ENCODE measurements at places on chromosomes 2 and 18. TPM values are rescaled to one million over a fixed set of nuclear protein-coding genes. Genes with fewer than 3 reads are reported as not detected.

Gene ETAA1
- total RNA-seq = 5.2 TPM

Gene PLCD4
- total RNA-seq = 36.2 TPM

DNA sequence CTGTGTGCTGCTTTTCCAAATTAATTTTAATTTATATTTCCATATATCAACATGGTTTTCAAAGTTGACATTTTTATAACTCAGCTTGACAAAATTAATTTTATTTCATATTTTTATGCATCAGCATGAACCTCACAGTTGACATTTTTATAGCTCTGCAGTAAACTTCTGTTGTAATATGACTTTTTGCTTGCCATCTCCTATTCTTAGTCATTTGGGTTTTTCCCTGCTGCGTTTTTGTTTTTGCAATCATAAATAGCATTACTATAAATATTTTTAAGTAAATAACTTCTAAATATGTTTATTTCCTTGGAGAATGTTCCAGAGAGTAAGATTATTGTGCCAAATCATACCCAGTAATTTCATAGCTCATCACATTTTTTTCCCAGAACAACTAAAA lies 21.0 kb upstream of the L3MBTL4 start:
- no peaks in the 10 kb centered on the region for H3K4me1 ChIP-seq
- no peak overlapping the region for H3K4me3 ChIP-seq
- no peak for DNase-seq
- H3K36me3 ChIP-seq = no peaks in the 10 kb centered on the region
- no peaks in the 10 kb centered on the region for H3K27me3 ChIP-seq

GRCh38 chr2:105627534-105627933 lies 117.2 kb upstream of the NCK2 start:
- no peak overlapping the region for H3K27ac ChIP-seq
- H3K4me3 ChIP-seq = no peak overlapping the region
- H3K27me3 ChIP-seq = no peaks in the 10 kb centered on the region
- no peaks in the 10 kb centered on the region for H3K36me3 ChIP-seq
- DNase-seq = no peak
- no peaks in the 10 kb centered on the region for H3K4me1 ChIP-seq

DNA sequence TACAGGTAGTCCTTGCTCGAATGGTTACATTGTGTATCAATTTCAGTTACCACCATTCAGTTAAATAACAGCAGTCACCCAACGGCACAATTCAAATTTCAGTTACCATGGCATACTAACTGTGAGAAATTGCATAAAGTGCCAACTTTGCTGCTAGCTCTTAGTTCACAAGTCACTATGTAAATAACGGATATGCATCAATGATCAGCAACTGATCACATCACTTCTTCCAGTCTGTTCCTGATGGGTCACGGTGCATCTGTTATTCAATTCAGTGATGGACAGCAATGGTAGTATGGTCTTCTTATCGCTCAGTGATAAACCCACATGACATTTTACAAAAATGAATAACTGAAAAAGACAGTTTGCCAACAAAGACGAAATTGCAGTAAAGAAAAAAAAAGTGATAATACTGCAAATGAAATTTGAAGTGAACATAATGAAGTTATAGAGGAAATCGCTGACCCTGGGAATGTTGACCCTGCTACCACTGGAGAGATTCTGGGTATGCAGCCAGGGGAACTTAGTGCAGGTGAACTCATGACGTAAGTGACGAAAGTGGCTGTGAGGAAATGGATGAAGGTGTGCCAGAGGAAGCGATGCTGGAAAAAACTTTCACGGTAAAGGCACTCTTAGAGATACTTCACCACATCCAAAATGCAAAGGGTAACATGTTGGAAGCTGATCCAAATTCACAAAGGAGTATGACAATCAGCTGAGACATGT lies 25.9 kb upstream of the RAPGEF4 start:
- no peak for DNase-seq
- H3K27ac ChIP-seq = no peak overlapping the region
- no peaks in the 10 kb centered on the region for H3K4me1 ChIP-seq
- no peaks in the 10 kb centered on the region for H3K27me3 ChIP-seq
- H3K4me3 ChIP-seq = no peak overlapping the region

Gene RGPD4
- not detected for total RNA-seq

DNA sequence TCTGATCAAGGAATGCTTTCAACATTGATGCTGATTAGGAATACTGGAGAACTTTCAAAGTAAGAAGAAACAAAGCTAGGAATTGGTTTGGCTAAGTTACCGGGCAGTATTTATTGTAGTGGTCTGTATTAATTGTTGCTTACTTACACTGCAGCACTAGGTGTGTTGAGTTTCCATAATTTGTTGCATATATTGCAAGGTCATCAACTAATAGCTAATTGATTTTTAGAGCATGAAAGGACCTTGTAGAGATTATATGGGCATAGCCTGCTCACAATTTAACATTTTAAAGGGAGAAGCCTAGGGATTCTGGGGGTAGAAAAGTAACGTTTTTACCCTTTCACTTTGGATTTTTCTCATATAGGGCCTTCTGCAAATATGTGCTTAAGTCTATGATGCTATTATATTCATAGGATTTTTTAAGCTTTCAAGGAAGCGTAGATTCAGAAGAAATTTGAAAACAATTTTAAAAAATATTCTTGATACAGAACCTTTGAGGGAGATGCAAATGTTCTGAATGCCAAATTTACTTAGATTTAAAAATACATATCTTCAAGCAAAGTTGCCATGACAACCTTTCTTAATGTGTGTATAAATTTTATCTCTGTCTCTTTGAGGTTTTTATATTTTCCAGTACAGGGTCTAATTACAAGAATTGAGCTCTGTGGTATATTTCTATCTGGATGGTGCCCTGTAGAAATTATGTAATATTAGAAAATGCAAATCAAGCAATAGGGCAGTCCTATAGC lies 17.3 kb upstream of the ABI2 start:
- H3K27ac ChIP-seq = no peak overlapping the region
- H3K36me3 ChIP-seq = no peaks in the 10 kb centered on the region
- no peaks in the 10 kb centered on the region for H3K27me3 ChIP-seq
- DNase-seq = no peak
- no peak overlapping the region for H3K4me3 ChIP-seq

- no peak for DNase-seq
- H3K27ac ChIP-seq = no peak overlapping the region
- H3K27me3 ChIP-seq = no peaks in the 10 kb centered on the region
- no peak overlapping the region for H3K4me3 ChIP-seq
- H3K36me3 ChIP-seq = no peaks in the 10 kb centered on the region
Measured at GRCh38 chr18:67710639-67711038, 194.1 kb upstream of the DSEL start.

Gene RNF181
- 207 TPM for total RNA-seq

DNA sequence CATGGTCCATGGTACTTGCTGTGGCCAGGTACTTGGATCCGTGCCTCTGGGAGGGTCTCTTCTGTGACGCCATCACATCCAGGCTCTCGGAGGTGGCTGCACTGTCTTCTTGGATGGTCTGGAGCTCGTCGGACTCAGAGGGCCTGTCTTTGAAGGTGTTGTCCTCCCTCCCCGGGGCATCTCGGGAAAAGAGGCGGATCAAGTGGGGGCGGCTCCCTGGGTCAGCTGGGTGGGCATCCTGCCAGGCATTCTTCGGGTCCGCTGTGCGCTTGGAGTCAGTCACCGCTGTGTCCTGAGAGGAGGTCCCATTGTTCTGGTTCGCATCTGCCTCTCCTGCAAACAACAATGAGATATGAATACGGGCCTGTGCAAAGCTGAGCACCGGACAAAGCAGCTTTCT lies 115.6 kb downstream of the MBP start:
- H3K4me3 ChIP-seq = no peak overlapping the region
- H3K27me3 ChIP-seq = no peaks in the 10 kb centered on the region
- no peaks in the 10 kb centered on the region for H3K36me3 ChIP-seq
- peak overlapping the region; percentile 95 for H3K27ac ChIP-seq
- H3K4me1 ChIP-seq = peaks cover 37% of the 10 kb centered on the region

Gene RIT2
- total RNA-seq = not detected

- DNase-seq = no peak
- no peak overlapping the region for H3K27ac ChIP-seq
- H3K4me1 ChIP-seq = no peaks in the 10 kb centered on the region
- H3K27me3 ChIP-seq = no peaks in the 10 kb centered on the region
- no peaks in the 10 kb centered on the region for H3K36me3 ChIP-seq
Measured at GRCh38 chr18:49098386-49098785, 147.6 kb upstream of the SMAD7 start.

Gene LIPG
- total RNA-seq = 0.24 TPM

DNA sequence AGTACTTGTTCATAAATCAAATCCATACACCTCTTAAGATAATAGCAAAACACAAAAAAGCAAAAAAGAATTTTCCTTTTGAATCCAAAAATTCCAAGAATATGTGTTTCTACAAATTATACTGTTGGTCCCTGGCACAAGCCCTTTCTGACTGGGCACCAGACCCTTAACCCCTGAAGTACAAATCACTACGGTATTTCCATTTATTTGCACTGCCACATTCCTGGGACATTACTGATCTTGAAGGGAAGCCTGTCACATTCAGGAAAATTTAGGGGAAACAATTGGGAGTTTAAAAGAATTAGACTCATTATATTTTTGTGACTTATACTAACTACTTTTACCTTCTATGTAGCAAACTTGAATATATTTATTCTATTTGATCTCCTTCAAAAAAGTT lies 98.8 kb downstream of the ZNF521 start:
- H3K4me1 ChIP-seq = no peaks in the 10 kb centered on the region
- no peak for DNase-seq
- H3K27me3 ChIP-seq = no peaks in the 10 kb centered on the region
- H3K27ac ChIP-seq = no peak overlapping the region
- no peak overlapping the region for H3K4me3 ChIP-seq

Gene HRH4
- not detected for total RNA-seq

DNA sequence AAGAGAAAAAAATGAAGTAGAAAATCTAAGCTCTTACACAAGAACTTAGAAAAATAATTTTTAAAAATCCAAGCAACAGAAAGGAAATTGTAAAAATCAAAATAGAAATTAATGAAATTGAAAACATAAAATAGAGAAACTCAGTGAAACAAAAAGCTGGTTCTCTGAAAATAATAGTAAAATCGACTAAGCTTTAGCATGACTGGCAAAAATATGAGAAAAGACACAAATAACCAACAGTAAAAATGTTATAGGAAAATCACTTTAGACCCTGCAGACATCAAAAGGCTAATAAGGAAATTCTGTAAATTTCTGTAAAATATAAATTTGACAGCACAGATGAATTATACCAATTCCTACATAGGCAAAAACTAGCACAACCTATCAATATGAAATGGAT lies 768.9 kb upstream of the LRRTM1 start:
- DNase-seq = no peak
- no peaks in the 10 kb centered on the region for H3K4me1 ChIP-seq
- no peak overlapping the region for H3K4me3 ChIP-seq
- H3K36me3 ChIP-seq = no peaks in the 10 kb centered on the region
- H3K27me3 ChIP-seq = no peaks in the 10 kb centered on the region

DNA sequence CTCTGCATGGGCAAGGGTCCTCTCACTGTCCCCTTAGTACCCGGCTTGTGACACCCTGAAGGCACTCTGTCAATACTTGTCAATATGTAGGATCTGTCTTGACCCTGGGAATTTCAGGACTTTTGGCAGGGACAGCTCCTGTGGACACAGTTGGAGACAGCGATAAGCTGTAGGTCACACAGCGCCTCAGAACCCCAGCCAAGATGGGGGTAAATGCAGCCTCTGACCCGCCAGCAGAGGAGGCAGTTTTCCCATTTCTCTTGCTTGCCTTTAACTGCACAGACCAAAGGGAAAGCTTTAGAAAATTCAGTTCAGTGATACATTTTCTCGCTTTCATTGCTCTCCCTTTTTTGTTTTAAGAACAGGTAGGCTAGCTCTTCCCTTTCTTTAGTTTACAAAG lies 54.8 kb upstream of the KLHL29 start:
- H3K36me3 ChIP-seq = no peaks in the 10 kb centered on the region
- no peak overlapping the region for H3K4me3 ChIP-seq
- no peaks in the 10 kb centered on the region for H3K4me1 ChIP-seq
- no peaks in the 10 kb centered on the region for H3K27me3 ChIP-seq
- no peak overlapping the region for H3K27ac ChIP-seq

DNA sequence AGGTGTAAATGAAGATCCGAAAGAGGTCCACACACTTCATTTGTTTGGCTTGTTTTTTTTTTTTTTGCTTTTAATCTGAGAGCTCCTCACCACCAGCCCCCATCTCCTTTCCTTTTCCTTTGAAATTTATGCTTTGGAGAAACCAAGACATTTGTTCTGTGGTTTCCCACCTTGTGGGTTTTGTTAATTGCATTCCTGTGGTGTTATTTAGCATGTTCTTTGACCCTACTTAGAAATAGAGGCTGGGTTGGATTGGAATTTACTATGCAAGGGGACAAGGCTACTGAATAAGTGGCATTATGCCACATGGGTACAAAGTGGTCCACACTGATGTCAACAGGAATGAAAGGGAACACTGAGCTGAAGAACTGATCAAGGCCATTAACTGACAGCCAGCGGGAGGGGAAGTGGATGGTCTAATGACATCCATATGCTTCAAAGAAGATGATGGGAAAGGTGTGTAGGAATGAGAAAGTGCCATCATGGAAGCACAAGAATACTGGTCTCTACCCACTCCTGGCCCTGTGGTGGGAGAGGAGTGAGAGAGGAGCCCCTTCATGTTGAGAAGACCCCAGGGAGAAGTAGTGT lies 8.9 kb downstream of the CCL20 start:
- H3K27me3 ChIP-seq = no peaks in the 10 kb centered on the region
- DNase-seq = no peak
- no peak overlapping the region for H3K4me3 ChIP-seq

- no peak overlapping the region for H3K27ac ChIP-seq
- H3K4me3 ChIP-seq = no peak overlapping the region
- DNase-seq = no peak
- no peaks in the 10 kb centered on the region for H3K4me1 ChIP-seq
Measured at GRCh38 chr18:32760391-32760790, 12.4 kb downstream of the KLHL14 start.

DNA sequence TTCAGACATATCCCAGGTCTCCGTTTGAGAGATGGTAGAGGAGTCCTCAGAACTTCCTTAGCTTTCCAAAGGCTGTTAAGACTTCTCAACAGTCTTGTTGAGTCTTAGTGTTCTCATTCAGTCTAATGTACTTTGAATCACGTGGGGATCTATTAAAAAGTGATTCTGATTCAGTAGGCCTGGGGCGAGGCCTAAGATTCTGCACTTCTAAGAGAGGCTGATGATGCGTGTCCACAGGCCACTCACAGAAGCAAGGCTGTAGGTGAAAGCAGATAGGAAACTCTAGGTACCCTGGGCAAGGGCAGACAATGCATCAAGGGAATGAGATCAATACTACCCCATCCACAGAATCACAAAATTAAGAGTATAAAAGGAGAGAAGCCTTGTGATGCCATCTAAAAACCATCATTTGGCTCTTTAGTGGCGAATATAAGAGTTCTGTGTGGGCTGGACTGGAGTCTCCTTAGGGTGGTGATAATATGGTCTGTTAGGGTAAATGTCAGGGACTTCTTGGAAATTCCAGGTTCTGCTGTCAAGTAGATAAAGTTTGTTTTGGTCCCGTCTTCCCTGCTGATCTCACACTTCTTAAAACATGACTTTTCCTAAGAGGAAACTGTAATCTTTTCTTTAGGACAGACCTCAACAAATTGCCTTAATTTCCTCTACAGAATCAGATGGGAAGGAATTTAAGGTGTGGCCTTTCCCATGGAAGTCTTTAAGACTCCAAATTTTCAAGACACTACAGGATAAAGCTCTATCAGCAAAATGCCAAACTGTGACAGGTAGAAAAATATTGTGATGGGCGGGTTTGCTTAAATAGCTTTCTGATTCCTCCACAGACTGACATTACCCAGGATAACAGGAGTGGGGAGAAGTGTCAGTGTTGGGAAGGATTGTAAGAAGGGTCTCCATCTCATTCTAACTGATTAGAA lies 45.7 kb upstream of the NEMP2 start:
- no peak overlapping the region for H3K27ac ChIP-seq
- DNase-seq = no peak
- no peak overlapping the region for H3K4me3 ChIP-seq

Gene ABCG5
- total RNA-seq = not detected

Data from gastrocnemius medialis (tissue), 4 donors.